Smooth muscle cell of the brain vasculature (primary cell): ENCODE measurements at places on chromosomes 2 and 18.

GRCh38 chr18:69998523-69998987 is 50.9 kb upstream of the CD226 start:
- no peak for DNase-seq

GRCh38 chr2:74843899-74844298 is 10.0 kb downstream of the HK2 start:
- DNase-seq = peak; percentile 46

GRCh38 chr2:43230951-43231827 is 4.8 kb upstream of the ZFP36L2 start:
- no peak for DNase-seq

DNA sequence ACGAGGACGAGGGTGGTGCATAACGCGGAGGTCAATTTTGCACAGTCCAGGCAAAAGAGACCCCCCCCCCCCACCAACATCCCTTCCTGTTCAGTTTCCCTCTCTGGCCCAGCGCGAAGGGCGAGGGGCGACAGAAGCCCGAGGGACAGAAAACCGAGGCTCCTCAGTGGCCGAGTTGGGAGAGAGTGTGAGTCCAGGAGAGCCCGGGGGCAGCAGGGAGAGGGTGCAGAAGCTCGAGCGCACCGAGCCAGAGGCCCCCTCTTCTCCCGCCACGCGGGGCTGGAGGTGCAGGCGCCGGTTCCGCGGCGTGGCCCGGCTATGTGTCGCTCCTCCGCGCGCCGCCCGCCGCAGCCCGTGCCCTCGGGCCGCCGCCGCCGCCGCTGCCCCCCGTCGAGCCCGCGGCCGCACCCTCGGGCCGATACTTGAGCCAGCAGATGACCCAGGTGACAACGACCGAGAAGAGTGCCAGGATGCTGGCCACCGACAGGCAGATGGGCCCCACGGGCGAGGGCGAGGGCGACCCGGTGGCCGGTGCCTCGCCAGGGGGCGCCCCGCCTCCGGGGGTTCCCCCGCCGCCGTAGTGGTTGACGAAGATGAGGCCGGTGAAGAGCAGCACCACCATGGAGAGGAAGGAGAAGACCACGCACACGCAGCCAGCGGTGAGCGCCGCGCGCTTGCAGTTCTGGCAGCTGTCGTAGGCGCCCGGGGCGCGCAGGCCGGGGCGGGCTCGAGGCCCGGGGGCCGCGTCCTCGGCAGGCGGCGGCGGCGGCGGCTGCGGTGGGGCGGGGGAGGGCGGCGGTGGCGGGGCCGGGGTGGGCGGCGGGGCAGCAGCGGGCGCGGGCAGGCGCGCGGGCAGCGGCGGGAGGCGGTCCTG is 20.2 kb upstream of the PAX3 start:
- DNase-seq = no peak

DNA sequence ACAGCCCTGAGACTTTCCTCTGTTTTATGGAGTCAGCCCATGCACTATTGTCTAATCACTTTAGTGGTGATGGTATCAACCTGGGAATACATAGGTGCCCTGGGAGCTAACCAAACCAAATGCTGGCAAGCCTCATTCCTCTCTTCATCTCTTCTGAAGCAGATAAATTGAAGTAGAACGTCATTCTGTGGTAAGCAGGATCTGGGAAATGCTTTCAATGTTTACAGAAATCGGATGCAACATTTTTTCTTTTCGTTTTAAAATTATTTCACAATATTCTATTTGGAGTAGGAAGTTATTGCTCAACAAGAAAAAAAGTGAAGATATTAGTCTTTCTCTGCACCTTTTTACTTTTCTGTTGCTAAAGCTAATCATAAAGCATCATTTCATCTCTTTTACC is 114.2 kb downstream of the RBMS1 start:
- no peak for DNase-seq

DNA sequence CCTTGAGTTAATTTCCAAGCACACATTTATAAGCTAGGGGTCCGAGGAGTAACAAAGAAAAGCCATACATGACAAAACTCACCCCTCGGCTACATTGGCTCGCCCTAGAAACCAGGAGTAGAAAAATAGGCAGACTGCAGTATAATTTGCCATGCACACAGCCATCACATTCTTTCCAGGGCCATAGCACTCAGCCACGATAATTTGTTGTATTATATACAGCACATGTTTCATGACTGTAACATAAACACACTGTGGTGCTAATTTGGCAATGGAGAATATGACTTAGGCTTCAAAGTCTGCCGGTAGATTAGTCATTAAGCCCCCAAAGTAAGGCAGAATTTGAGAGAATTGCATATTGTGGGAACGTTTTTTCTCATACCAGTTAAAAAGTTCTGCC is 254.9 kb downstream of the ZNF521 start:
- no peak for DNase-seq

- DNase-seq = no peak
Observed at GRCh38 chr2:8320311-8321066, 361.4 kb upstream of the ID2 start.

DNA sequence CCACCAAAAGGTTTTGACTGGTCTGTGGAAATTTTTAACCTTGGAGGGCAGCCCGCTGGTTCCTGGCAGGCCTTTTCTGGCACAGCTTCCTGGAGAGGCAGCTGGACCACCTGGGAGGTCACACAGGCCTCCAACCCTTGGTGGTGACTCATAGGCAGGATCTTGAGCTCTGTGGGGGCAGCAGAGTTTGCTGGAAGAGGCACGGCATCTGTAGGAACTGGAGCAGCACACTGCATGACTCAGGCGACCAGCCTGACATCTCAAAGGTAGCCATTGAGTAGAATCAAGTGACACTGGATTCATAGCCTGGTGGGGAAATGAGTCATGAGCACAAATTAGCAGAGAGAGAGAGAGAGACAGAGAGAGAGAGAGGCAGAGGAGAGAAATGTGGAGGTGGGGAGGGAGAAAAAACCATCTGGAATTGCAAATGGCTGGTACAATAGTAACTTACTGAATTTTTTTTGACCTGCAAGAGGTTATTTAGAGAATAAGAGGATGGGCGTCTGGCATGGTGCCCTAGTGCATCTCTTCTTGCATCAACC is 57.4 kb downstream of the TRPM8 start:
- DNase-seq = peak; percentile 79

GRCh38 chr2:124147552-124147951 is 122.5 kb downstream of the CNTNAP5 start:
- DNase-seq = no peak

- no peak for DNase-seq
Observed at GRCh38 chr2:170823898-170824215, 7.2 kb downstream of the GAD1 start.

DNA sequence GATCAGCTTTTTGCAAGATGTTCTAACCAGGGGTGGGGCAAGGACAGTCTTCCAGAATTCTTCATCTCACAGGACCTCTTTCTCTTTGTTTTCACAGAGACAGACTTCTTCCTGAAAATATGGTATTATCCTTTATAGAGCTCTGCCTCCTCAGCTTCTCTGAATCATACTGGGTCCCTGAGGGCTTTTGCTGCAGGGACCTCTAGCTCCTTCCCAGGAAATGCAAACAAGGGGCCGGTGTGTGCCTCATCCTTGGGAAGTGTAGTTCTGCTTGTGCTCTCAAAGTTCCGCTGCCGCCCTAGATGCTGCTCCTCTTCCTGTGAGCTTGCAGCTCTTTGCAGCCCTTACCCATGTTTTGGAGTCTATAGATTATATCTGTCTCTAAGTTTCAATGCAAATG is 99.5 kb upstream of the NPAS2 start:
- DNase-seq = no peak

- DNase-seq = no peak
Observed at GRCh38 chr2:235561450-235561849, 67.6 kb downstream of the AGAP1 start.

GRCh38 chr2:168698969-168699368 is 103.5 kb upstream of the NOSTRIN start:
- no peak for DNase-seq

DNA sequence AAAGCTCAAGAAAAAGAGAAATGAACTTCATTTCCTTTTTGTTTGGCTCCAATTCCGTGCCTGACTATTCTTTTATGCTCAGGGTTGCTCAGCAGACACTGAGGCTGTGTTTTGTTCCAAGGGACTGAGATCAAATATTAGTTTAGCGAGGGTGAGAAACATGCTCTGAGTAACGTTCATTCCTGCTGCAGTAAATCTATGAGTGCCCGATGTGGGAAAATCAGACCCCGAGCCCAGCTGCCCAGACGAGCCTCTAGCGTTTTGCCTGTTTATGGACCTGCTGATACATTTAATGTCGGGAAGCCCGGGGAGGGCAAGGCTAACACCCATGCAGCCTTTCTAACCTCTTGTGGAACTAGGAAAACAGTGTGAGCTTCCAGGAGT is 119.2 kb downstream of the VAPA start:
- no peak for DNase-seq

- DNase-seq = no peak
Observed at GRCh38 chr18:70420146-70420898, 131.5 kb downstream of the SOCS6 start.

GRCh38 chr2:121903037-121903689 is 147.7 kb downstream of the TSN start:
- DNase-seq = no peak
